ENCODE measurements at places on chromosomes 1 and 21. TPM values are rescaled to one million over a fixed set of nuclear protein-coding genes. Genes with fewer than 3 reads are reported as not detected.

GRCh38 chr1:213032651-213033050 lies 17.0 kb upstream of the ANGEL2 start:
- no peak overlapping the region for H3K4me3 ChIP-seq
- H3K27ac ChIP-seq, result no peak overlapping the region
- peaks cover 2% of the 10 kb centered on the region for H3K27me3 ChIP-seq
- no peaks in the 10 kb centered on the region for H3K36me3 ChIP-seq
- no peaks in the 10 kb centered on the region for H3K4me1 ChIP-seq
- no peak for DNase-seq

DNA sequence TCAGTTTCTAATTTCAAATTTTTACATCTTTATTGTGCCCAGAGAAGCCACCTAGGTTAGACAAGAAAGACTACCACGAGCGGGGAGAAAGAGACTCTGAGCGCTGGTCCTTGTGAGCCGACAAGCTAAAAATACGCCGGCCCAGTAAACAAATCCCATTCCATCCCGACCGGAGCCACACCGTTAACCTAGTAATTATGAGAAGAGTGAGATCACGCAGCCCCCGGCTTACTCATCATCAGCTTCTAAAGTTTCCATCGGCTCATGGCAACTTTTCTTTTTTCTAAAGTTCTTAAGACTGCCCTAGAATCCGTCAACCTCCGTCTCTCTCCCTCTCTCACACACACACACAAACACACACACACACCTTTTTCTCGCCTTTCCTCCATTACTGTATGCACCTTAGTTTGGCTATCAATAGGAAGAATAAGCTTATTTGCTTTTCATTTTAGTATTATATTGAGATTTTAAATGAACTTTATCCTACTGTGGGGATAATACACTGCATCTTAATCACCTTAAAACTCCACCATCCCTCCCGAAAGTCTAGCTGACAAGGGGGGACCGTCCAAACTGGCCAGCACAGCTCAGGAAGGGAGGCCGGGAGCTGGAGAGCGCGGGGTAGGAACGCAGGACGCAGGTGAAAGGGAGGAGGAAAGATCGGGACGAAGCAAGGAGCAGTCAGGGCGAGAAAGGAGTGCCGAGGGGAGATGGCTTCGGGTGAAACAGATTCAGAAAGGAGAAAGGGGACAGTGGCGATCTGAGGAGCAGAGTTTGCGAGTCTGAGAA lies 728 bp downstream of the OTUD7B start:
- H3K27ac ChIP-seq, result peak overlapping the region; percentile 99
- peak overlapping the region; percentile 100 for H3K4me3 ChIP-seq
- peaks cover 1% of the 10 kb centered on the region for H3K27me3 ChIP-seq

DNA sequence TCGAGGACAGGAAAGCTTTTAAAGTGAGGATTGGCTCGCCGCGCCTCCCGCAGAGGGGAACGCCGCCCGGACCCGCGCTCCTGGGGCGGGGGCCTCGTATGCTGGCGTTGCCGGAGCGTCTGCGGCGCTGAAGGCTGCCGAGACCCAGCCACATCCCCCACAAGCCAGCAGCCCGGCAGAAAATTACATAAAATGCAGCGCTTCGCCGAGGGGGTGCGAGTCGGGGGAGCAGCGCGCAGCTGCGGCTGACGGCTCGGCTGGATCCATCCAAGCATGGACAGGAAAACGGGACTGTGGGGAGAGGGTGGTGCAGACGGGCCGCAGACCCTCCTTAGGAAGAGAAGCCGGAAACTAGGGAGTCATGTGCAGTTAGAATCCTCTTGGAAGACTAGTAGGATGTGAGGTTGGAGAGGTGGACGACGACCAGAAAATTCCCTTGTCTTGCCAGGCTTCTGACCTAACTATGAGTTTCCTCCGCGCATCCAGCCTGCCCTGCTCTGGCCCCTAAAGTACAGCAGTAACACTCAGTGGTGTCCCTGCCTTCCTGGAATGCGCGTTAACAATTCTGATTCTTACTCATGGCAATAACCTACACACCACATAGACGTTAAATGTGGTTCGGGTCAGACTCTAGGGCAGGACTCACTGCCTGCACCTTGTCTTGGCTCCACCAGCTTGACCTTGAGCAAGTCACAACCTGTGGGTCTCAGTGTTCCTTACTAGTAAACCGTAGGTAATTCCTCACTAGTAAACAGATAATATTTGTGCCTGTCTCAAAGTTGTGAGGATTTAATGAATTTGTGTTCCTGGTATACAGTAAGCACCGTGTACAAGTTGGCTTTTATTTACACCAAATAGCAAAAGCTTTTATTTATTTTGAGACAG lies 953 bp upstream of the BRWD1 start:
- H3K27ac ChIP-seq, result peak overlapping the region; percentile 97
- H3K4me3 ChIP-seq, result peak overlapping the region; percentile 94
- H3K27me3 ChIP-seq, result peaks cover 11% of the 10 kb centered on the region
- peaks cover 22% of the 10 kb centered on the region for H3K36me3 ChIP-seq
- peak; percentile 61 for DNase-seq

GRCh38 chr1:211182746-211183145 lies 48.8 kb upstream of the KCNH1 start:
- no peaks in the 10 kb centered on the region for H3K4me1 ChIP-seq
- no peak for DNase-seq
- H3K4me3 ChIP-seq, result no peak overlapping the region
- no peaks in the 10 kb centered on the region for H3K36me3 ChIP-seq
- no peaks in the 10 kb centered on the region for H3K27me3 ChIP-seq

Gene KCNJ10
- not detected for total RNA-seq

Gene RGS13
- total RNA-seq, result not detected

Gene CYP4X1
- total RNA-seq, result 0.23 TPM

All from endothelial cell (in vitro differentiated cells).